Astrocyte of the cerebellum (primary cell): ENCODE measurements at places on chromosomes 4 and X.
A peak's percentile ranks its signal among the peaks of the same experiment; 100 is the strongest.

- no peak for DNase-seq
Observed at GRCh38 chrX:10245886-10246285, 89.1 kb downstream of the CLCN4 start.

GRCh38 chr4:165514739-165515138 is 135.9 kb downstream of the CPE start:
- DNase-seq: no peak

DNA sequence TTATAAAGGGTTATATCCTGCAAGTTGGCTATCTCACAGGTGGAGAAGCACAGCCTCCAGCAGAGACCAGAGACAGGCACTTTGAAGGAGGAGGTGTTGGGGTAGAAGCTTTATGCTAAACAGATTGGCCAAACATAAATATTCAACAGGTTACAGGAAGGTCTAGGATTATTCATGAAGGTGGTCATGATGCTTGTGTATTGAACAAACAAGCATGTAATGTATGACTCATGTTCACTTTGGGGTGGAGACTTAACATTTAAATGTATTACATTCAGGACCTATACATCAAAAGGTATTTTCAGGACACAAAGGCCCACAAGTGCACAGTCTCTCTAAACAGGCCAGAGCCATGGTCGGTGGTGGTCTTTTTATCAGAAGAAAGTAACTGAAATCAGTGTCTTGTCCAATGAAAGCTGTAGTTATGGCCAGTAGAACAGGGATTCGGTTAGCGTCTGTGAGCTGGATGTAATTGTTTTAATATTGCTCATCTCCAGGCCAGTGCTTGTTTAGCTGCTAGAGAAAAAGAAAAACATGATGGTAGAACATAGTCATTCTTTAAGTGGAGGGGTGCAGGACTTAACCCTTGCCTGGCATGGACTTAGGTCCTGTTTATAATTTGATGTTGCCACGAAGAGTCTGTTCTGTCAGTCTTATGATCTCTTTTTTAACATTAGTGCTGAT is 555.2 kb upstream of the PCDH10 start:
- DNase-seq: peak; percentile 15

GRCh38 chr4:76607266-76607799 is 172.3 kb downstream of the SHROOM3 start:
- DNase-seq: no peak

- DNase-seq: no peak
Observed at GRCh38 chrX:48938721-48939425, 18.5 kb downstream of the OTUD5 start.

GRCh38 chr4:2484993-2485392 is 16.1 kb downstream of the RNF4 start:
- no peak for DNase-seq
